ENCODE measurements at places on chromosomes 13 and 19.

DNA sequence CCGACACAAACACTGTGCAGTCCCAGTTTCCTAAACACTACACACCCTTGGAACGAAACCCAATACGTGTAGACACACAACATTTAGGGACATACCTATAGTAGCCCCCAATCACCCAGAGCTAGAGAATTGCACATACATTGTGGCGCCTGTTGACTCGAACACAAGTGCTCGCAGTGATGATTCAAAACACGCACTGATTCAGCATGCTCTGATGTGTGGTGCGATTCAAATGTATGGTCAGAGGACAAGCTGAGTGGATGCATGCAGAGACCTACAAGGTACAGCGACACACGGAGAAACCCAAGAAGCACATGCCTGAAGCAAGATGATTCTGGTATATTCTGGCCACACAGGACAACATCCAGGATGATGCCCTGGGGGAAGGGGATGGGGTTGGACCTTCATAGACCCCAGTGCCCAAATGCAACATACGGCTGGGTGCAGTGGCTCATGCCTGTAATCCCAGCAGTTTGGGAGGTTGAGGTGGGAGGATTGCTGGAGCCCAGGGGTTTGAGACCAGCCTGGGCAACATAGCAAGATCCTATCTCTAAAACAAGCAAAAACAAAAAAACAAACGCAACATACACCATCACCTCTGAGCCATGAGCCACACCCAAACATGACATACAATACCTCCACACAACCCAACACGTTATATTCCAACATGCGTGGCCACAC is 997 bp upstream of the KCNN4 start:
- DNase-seq = no peak

DNA sequence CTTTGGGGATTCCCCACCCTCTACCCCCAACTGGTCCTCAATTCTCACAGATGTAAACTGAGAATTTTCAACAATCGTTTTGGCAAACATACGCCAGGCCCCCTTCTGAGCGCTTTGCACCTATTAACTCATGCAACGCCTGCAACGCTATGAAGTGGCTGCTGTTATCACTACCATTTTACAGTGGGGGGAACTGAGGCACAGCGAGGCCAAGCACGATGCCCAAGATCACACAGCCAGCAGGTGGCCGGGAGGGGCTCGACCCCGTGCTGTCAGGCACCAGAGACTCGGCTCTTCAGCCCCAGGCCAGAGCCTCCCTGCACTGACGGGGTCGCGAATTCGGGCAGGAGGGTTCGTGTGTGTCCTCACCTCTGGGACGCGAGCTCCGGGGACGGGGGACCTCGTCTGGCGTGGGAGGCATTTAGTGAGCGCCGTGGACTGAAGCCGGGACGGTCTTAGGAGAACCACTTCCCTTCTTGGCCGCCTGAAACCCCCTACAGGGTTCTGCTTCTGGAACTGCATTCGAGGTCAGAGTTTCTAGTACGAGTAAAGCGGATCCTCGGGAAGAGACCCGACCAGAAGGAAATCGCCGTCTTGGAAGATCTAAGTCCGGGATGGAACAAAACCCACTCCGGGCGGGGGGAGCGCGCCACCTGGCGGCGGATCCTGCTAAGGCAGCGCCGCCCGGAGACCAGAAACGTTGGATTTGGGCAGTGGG is 21.0 kb downstream of the ZNF114 start:
- DNase-seq = peak; percentile 50

DNA sequence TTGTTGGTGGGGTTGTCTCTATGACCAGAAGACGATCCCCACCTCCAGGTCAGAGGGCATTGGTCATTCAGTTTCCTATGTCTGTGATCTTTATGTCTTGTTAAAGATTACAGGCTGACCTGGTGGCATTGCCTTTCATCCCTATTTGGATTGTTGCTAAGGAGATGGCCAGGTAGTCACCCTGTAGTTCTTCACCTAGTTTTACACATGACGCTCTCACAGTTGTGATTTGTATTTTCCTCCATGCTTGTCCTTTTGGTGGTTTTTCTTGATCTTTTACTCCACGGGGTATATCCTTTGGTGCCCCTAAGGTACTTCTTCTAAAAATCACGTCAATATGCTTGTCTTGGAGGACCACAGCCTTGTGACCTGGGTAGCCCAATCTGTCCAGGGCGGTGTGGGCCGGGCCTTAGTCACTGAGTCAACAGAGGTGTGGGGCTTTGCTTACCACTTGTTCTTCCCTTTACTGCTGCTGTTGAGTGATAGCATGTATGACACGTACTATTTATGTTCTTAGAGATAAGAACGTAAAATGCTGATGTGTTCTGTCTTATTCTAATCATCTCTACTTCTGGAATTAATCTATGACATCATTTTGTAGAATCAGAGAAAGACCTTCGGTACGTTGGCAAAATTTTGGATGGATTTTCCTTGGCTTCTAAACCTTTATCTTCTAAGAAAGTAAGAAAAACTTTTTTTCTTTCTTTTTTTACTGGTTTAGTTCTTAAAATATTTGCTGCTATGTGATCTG is 20.1 kb downstream of the GPATCH1 start:
- DNase-seq = no peak

DNA sequence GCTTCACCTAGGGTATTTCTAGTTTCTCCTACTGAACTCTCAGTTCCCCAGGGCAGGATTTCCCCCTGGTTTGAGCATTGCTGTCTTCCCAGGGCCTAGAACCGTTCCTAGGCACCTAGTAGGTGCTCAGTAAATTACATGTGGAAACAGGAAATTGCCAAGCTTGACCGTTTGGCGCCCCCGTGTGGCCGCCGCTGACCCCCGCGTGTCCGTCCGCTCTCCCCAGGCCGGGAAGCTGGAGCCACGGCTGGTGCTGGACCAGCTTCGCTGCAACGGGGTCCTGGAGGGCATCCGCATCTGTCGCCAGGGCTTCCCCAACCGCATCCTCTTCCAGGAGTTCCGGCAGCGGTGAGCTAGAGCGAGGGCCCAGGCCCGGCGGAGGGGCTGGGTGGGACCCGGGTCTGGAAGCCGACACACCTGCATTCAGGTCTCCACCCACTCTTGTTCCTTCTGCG is 55.5 kb downstream of the MYH14 start:
- DNase-seq = no peak

DNA sequence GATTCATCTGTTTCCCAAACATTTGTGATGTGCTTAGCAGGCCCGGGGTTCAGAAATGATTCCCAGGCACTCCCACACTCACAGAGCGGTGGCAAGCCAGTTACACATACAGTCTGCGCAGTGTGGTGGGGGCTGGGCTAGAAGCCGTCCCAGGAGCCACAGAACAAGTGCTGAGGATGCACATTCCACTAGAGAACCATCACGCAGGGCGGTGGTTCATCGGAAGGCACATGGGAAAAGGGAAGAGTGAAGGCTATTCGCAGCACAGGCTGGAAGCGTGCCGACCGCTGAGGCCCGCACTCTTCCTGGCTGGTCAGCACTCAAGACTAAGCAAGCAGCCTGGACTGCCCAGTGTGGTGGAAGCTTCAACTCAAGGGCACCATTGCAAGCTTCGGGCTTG is 126.3 kb upstream of the SLC7A1 start:
- DNase-seq = no peak

Data from pons (tissue), 1 donor.